ENCODE measurements at places on chromosomes 4 and X.

DNA sequence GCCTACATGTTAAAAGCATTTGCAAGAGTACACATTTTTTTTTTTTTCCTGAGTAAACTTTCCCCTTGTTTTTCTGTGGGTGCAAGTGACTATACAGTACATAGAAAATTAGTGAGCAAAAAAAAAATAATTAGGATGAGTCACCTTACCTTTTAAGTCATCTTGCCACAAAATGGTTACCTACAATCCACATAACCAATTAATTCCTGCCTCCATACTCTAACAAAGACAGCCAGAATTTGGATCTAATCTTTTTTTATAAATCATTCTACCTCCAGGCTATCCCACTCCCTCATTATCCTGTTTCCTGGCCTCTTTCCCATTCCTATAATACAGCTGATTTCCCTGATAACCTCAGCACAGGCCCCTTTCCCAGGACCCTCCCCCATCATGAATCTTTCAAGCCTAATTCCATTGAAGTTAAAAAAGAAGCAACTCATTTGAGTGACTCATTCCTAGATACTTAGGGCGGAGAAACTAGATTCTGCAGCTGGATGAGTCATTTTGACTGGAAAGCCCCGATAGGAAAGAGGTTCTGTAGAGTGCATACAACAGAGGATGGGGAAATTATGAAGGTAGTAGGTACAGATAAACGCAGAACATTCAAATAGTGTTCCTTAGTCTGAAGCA lies 128.2 kb downstream of the C4orf51 start:
- no peak for DNase-seq

DNA sequence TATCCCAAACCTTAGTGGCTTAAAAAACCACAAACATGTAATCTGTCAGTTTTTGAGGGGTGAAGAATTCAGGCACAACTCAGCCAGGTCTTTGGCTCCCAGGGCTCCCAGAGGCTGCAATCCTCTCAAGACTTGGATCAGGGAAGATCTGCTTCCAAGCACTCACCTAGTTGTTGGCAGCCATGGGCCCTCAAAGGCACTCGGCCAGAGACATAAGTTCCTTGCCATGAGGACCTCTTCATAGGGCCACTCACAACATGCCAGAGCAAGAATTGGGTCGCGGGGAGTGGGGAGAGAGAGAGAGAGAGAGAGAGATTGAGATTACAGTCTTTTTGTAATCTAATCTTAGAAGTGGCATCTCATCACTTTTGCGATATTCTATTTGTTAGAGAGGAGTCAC lies 77.1 kb upstream of the TBC1D9 start:
- DNase-seq = no peak

- DNase-seq = no peak
Observed at GRCh38 chrX:45633419-45633818, 432.7 kb upstream of the DIPK2B start.

GRCh38 chr4:41881981-41882624 lies 53.1 kb upstream of the TMEM33 start:
- no peak for DNase-seq

DNA sequence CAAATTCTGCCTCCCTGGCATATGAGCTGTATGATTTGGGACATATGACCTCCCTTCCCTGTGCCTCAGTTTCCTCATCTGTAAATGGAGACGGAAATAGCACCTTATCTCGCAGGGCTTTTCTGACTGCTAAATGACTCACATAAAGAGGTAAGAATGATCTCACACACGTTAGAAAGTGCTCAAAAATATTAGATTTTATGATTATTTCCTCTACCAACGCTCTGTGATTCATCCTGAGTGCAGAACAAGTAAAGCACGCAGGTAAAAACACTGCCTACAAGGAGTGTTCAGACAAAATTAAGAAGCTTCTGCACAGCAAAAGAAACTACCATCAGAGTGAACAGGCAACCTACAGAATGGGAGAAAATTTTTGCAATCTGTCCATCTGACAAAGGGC lies 21.1 kb downstream of the ACSL1 start:
- DNase-seq = no peak

DNA sequence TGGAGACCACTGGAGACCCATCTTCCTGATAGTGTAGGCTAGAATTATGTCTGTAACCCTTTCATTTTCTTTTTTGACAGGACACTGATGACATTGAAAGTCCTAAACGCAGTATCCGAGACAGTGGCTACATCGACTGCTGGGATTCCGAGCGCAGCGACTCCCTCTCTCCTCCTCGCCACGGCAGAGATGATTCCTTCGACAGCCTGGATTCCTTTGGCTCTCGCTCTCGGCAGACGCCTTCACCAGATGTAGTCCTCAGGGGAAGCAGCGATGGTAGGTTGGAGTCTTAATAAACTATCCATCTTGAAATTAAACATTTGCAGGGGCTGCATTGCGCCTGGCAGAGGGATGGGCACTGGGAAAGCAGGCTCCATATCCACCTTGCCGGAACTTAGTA lies 75.4 kb downstream of the LIMCH1 start:
- no peak for DNase-seq

DNA sequence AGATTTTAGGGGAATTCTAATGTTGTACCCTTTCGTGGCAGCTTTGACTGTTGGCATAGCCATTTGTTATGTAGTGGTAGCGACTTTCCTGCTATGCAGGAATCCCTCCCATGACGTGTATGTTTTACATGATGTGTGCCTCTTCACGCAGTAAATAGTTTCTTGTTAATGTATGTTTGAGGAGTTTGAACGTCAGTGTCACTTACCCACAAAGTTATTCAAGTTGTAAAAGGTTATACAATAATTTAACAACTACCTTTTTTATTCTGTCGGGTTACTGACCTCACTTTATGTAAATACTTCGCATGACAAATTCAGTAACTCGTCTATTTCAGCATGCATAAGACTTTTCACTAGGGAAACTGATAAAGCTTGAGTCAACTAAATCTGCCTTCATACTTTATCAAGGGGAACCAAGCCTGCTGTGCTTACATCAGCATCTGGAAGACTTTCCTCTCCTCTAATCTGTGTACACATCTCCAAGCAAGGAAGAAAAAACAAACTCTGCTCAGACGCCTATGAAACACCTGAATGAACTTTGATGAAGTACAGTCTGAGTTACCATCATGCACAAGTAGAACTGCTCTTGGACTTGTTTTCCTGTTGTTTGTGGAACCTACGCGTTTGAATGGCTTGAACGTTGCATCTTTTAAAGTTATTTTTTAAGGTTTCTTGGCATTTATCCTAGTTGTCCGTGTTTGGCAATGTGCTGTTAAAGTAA lies 61.2 kb downstream of the SLC9A6 start:
- DNase-seq = no peak

DNA sequence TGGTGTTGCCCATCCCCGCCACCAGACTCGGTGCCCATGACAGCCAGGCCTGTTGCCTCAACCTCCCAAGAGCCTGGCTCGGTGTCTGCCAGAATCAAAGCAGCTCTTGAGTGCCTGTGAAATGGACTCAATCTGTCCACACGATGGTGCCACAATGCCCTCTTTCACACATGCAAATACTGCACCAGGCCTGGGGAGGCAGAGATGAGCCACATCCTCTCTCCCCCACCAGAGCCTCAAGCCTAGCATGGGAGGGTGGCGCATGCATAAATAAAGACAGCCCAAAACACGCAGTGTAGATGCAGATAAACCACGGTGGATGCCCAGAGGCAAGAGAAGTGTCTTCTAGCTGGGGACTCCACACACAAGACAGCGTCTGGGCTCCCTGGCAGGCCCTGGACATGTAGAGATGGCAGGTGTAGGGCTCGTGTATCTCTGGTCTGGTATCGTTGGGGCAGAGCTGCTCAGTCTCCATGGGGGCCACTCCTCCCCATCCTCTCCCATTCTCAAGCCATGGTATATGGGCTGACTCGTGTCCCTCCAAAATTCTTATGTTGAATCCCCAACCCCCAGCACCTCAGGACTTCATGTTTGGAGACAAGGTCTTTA lies 65.6 kb downstream of the JAKMIP1 start:
- peak; percentile 15 for DNase-seq

GRCh38 chr4:184357772-184358171 lies 116.6 kb downstream of the IRF2 start:
- DNase-seq = no peak

DNA sequence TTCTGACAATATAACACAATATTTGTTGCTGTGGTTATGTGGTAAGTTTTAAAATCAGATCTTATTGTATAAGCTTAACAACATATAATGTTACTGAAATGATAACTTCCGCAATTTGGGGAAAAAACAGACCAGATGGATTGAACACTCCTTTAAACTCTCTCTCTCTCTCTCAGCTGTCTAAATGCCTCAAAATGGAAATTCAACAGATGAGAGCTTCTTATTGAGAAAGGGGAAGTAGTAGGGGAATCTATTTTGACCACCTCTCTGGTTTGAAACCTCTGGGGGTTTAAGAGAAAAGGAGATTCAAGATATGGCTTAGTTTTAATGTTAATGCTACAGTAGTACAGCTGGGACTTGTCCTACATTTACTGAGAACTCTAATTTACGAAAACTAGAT lies 40.3 kb downstream of the DMD start:
- DNase-seq = no peak

DNA sequence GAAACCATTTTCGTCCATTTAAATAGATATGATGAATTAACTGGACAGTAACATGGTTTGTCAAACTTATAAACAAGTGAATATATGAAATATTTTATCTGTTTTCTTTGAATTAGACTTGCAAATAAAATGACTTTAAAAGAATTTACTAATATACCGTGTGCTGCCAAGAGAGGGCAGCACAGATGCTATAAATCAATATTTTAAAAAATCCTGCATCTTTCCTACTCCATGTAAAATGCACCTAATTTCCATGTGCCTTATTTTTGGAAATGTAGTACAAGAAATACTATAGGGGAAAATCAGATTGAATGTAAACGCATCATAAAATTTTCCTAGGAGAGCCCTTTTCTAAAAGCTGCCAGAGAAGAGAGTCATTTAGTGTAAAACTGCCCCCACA lies 62.2 kb downstream of the PRKX start:
- DNase-seq = no peak

DNA sequence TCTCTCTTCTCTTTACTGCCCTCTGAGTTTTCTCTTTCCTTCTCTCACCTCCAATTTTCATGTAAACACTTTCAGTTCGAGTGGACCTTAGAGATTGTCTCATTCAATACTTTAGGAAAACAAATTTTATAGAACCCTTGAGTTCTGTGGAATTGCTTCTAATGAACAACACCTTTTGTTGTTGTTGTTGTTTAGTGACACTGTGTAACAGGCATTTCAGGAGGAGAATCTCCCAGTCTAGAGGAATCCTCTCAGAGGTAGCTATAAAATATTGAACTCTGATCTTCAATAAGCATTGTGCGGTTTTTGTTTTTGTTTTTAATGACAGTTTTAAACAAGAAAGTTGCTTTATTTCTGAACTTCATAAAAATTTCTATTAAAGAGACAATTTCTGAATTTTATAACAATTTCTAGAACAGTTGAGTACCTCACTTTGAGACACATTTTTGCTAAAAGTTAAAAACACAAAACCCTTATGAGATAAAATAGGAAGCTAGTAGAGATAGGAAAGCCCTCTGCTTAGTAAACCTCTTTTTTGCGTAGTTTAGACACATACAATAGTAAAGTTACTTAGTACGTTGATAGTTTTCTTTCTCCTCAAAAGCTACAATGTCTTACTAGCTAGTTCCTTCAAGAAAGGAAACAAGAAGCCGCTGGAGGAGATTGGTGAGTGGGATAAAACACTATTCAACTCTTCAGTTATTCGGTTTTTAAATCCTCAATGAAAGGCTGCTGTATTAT lies 38.8 kb downstream of the CLCN3 start:
- no peak for DNase-seq

GRCh38 chrX:132442691-132443090 lies 46.1 kb downstream of the MBNL3 start:
- no peak for DNase-seq

- no peak for DNase-seq
Observed at GRCh38 chrX:40022421-40022820, 75.3 kb downstream of the BCOR start.

GRCh38 chrX:87525771-87526229 lies 8.2 kb downstream of the KLHL4 start:
- no peak for DNase-seq

DNA sequence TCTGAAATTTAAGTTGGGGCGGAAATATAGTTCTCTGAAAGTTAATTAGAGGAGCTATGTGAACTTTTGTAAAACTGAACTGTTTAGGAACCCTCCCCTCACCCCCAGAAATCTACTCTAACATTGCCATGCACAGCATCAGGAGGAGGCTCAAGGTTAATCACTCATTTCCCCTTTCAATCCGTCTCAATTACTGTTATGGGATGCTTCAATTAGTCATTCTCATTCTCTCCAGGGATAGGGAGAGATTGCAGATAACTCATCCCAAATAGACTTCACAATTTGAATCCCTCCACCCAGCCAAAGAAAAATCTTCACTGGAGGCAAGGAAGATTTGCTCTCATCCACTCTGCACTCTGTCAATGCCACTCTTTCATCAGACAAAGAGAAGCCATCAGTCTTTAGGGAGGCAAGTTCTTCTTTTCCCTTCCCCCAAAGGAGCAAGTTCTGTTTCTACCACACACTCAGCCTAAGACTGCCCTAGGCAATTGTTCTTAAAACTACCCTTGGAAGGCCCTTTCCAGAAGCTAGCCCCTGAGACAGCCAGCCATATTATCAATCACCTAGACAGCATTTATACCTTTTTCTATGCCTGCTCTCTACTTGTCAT lies 140.4 kb downstream of the SLC10A7 start:
- no peak for DNase-seq

DNA sequence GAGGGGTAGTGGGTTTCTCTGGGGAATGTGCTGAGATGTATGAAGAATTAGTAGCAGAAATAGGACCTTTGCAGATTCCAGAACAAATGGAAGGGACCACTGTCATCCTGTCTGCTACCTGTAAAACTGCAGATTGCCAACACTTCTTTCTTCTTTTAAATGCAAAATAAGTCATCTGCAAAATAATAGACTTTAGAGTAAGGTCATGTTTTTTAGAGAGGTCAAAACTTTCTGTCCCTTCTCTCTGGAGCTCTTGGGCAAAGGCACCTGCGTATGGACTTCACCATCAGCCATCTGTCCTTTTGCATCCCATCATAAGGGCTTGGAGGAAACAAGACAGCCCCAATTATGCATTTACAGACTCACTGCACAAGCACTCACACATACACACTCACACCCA lies 121.1 kb upstream of the PPARGC1A start:
- DNase-seq = no peak

DNA sequence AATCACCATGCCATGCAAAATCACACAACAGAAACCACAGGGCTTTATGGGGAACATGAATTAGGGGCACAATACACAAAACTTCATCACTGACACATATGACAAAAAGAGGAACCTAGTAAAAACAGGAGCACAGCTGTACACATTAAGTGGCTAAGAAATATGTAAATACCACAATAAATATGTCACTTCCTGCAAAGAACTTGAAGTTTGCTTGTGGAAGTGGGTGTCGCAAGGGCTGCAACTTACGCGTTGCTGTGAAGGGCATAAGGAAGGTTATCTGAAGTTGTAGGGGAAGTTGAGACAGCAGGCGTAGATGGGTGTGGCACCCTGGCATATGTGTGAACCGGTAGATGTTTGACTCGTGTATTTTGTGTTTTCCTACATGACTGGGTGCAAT lies 42.4 kb downstream of the CLCN4 start:
- DNase-seq = no peak

- DNase-seq = no peak
Observed at GRCh38 chr4:1521821-1522361, 115.6 kb upstream of the NKX1-1 start.

- DNase-seq = no peak
Observed at GRCh38 chr4:113784497-113785250, 23.1 kb upstream of the CAMK2D start.
